ENCODE measurements at places on chromosomes 7 and 10.

DNA sequence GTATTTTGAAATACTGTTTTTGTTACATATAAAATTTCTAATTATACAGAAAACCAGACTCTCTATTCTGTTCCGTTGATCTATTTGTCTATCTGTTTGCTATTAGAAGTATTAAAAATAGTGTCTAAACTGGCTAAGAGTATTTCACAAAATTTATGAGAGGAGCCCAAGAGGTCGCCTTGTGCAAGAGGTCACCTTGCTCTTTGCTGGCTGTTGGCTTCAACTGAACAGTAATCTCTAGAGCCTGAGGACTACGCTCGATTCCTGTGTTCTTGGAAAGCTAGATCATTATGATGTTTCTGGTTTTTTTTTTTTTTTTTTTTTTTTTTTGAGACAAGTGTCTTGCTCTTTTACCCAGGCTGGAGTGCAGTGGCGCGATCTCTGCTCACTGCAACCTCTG lies 428.6 kb downstream of the LRMDA start:
- no peak for DNase-seq

GRCh38 chr7:22137466-22137865 lies 191.8 kb upstream of the CDCA7L start:
- no peak for DNase-seq

DNA sequence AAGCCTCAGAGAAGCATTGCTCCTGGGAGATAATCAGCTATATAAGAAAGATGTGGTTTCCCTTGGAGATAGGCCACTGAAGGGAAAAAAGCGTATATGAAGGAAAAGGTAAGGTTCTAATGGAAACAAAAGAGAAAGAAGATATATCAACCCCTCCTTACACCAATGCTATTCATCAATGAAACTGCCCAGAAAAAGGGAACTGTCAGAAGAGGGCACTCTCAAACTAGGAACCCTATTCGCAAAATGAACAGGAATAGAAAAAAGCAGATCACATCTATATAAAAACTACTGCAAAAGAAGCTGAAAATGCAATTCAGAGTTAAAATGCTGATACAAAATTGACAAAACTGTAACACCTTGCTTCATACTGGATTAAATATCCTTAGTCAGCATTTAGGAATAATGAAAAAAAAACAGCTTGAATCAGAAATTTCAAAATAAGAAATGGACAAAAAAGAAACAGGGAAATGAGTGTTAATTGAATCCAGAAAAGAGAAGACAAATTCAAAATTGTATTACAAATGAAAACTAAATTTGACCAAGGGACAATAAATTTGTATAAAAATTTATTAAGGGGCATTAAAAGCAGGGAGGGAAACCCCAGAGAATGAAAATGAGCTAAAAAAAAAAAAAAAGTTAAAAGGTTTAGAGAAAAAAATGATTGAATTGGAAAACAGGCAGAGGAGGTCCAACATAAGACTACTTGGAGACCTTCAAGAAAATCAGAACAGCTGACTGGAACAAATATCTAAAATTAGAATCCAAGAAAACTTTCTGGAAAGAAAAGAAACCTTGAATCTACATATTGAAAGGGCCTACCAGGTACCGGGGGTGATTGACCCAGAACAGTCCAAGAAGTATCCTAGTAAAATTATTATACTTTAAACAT lies 17.9 kb downstream of the NHLRC2 start:
- no peak for DNase-seq

DNA sequence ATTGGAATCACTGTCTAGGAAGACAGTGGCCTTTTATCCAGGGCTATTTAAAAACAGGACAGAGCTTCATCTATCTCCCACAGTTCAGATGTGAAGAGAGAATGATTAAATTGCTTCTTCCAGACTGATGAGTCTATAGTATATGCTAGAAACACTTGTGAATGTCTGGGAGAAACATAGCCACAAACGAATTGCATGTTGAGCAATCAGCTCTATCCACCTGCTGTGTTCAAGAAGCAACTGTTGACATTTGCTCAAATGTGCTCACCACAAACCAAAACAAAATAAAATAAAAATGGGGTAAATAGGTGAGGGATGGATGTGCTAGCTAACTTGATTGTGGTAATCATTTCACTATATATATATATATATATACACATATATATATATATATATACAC lies 195.1 kb downstream of the HECW1 start:
- no peak for DNase-seq

- peak; percentile 22 for DNase-seq
Measured at GRCh38 chr7:71308096-71308495, 176.2 kb downstream of the GALNT17 start.
